ENCODE measurements at places on chromosomes 7 and 10. TPM values are rescaled to one million over a fixed set of nuclear protein-coding genes. Genes with fewer than 3 reads are reported as not detected.
A peak's percentile ranks its signal among the peaks of the same experiment; 100 is the strongest.

Gene ACTL6B
- 0.19 TPM for polyA plus RNA-seq

Gene C10orf120
- polyA plus RNA-seq: not detected

Gene SLC26A3
- polyA plus RNA-seq: 0.03 TPM

Gene CALN1
- polyA plus RNA-seq: 0.13 TPM

Gene PHYHIPL
- 0.54 TPM for polyA plus RNA-seq

Gene OSBPL3
- polyA plus RNA-seq: 1.9 TPM

Gene ENO4
- 0.28 TPM for polyA plus RNA-seq

Gene TMUB1
- 51.9 TPM for polyA plus RNA-seq

Gene BEND7
- 8.0 TPM for polyA plus RNA-seq

- no peak for DNase-seq
These were observed 282.3 kb downstream of the TFEC start for GRCh38 chr7:115748123-115748738.

- no peak for DNase-seq
These were observed 93.5 kb downstream of the KMT2E start for GRCh38 chr7:105107458-105107857.

DNA sequence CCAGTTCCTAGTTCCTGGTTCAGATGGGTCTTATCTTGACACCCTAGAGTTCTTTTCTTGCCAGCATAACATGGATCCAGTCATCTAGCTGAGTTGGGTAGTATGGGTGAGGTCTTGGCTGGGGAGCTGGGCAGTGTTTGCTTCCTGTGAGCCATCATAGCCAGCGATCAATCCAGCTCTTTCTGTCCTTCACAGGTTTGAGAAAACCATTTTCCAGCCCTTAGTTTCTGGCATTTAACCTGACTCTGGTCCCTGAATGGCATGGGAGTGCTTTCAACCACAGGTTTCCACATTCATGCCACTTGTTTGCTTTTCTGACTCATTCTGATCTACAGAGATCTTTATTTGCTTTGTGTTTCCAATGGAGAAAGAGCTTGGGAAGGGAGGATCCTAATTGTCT lies 8.6 kb downstream of the SLC13A1 start:
- no peak for DNase-seq

DNA sequence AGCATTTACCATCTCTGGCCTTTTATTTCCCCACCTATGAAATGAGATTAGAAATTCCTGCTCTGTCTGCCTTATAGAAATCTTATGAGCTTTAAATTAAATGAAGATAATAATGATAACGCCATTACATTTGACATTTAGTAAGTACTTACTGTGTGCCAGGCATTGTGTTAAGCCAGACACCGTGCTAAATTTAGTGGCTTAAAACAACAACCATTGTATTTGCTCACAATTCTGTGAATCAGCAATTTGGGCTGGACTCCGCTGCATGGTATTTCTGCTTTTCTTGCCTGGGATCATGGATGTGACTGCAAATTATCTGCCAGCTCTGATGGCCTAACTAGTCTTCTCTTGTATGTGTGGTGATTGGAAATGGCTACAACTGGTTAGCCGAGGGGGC lies 56.4 kb upstream of the CCDC6 start:
- no peak for DNase-seq

- no peak for DNase-seq
These were observed 112.8 kb upstream of the AHR start for GRCh38 chr7:17185690-17186070.

DNA sequence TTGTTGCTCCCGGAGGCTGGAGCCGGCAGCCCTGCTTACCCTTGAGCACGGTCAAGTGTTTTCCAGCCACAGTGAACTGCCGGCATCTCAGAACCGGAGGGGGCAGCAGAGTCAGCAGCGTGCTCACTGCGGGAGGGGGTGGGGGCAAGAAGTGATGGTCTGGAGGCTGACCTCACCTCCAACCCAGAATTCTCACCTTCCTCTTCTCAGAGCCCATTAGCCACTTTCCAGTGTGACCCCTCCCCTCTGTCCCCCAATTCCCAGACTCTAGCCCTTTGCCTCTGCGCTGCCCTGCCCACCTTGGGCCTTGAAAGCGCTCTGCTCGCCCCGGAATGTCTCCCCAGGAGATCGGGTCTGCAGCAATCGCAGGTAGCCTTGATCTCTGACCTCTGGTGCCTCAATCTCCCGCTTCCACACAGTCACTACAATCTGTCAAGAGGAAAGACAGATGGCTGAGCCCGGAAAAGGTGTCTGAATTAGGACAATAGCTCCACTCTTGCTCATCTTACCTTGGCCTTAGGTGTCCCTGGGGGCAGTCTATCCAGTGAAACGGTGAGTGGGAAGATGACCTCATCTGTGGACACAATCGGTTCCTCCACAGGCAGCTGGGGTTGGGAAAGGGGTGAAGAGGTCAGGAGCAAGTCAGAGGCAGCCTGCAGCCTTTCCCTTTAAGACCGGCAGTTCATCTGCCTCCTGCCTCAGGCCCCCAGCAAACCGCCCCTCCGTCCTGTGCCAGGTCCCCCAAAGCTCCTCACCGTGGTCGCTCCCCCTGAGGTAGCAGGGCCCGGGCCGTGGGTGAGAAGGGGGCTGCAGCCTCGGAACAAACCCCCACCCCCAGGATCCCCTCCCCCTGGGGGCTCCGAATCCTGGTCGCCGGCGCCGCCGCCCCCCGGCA lies 942 bp downstream of the TRAPPC14 start:
- no peak for DNase-seq

DNA sequence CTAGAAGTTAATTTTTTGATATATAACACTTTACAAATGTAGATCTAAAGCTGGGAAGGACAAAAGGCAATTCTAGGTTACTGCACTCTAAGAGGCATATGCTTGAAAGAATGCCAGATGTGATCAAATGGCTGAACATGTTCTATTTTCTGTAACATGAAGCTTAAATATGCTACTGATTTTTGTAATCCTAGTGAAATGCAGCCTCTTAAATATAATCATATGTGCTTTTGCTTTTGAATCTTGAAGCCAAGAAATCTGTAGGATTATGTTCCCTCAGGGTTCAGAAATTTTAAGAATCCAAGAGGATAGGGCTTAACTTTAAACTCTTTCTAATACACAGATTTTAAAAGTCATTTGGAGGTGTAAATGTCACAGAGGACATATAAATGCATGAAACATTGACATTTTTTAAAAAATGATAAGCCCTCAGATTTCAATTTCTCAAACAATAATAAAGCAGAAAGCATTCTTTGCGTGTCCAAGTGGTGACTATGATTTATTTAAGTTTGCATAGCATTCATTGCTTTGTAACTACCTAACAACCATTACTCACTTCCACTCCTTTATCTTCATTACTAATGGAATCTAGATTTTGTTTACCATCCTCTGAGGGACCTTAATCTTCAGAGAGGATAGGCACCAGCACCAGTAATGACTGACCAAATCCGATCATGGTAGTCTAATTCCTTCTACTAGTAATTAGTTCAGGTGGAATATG lies 170.4 kb downstream of the MAGI2 start:
- no peak for DNase-seq

DNA sequence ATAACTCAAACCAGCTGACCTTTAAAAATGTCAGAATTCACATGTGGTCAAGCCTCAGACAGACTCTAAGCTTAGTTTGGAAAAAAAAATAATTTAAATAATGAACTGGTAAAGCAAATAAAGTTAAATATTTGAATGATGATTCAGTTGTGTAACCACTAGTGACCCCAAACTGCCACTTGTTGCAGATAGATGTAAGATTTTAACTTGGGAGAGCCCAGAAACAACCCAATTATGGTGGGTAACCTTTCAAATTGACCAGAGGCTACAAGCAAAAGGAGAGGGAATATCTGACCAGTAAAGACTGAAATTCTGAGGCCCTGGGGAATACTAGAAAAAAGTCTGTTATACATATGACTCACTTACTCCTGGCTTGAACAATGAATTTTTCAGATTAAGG lies 268.1 kb downstream of the HPSE2 start:
- DNase-seq: no peak

DNA sequence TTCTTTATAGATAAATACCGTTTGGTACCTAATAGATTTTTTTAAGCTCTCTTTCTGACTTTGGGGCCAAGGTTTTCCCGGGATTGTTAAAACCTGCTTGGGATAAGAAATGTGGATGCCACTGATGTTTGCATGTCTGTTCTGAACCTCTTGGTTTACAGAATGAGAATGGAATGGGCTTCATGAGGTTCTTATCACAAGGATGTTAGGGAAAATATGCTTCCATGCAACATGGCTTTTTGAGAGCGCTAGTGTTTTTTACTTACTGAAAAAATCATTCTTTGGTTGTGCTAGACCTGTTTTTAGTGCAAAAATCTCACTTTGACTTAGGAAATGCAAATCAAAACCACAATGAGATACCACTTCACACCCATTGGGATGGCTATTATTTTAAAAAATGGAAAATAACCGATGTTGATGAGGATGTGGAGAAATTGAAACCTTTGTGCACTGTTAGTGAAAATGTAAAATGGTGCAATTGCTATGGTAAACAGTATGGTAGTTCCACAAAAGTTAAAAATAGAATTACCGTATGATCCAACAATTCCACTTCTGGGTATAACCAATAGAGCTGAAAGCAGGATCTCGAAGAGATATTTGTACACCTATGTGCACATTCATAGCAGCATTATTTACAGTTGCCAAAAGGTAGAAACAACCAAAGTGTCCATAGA lies 38.9 kb downstream of the TSPAN14 start:
- no peak for DNase-seq

GRCh38 chr7:146700015-146700560 lies 583.5 kb downstream of the CNTNAP2 start:
- DNase-seq: no peak

DNA sequence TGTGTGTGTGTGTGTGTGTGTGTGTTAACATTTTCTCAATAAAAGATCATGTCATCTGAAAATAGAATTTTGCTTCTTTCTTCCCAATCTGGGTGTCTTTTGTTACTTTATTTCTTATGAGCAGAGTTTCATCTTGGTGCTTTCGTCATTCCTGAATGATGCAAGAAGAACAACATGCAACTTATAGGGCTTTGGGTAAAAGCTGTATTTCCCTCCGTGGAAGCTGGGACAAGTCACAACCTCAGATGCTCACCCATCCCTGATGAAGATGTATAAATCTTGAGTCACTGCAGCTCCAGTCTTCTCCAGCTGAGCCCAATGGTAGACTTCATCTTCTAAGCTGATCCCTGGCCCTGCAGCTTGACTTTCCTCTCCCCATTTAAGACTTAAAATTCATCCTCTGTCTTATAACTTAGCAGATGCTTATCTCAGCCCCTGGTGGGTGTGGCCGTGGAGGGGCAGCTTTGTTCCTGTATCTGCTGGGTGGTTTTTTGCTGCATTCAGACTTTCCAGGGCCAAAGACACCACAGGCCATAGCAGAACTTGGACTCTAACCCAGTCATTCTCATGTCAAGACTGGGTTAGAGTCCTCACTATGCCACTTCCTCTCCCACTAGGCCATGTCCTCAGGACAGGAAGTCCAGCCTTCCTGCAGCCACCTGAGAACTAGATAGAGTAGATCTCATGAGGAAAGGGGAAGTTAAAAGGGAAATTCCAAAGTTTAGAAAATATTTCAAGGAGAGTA lies 356.4 kb downstream of the TNS3 start:
- DNase-seq: no peak

- DNase-seq: no peak
These were observed 5.6 kb downstream of the DPYSL4 start for GRCh38 chr10:132192076-132192975.

DNA sequence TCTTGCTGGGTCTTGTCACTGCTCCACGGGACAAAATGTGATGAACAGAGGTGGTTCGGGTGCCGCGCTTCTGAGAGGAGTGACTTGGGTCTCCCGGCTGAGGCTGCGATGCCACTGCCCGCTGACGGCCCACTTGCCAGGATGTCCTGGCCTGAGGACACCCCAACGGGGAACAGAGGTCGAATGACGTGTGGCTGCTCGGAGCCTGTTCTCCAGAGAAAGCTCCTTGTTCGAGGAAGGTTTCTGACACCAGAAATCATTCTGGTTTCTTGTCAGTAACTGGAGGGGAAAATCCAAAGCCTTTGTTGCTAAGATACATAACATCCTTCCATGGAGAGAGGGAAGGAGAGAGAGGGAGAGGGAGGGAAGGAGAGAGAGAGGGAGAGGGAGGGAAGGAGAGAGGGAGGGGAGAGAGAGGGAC lies 236.4 kb downstream of the WDR37 start:
- no peak for DNase-seq

- no peak for DNase-seq
These were observed 27.1 kb upstream of the KCNMA1 start for GRCh38 chr10:77664696-77665095.

DNA sequence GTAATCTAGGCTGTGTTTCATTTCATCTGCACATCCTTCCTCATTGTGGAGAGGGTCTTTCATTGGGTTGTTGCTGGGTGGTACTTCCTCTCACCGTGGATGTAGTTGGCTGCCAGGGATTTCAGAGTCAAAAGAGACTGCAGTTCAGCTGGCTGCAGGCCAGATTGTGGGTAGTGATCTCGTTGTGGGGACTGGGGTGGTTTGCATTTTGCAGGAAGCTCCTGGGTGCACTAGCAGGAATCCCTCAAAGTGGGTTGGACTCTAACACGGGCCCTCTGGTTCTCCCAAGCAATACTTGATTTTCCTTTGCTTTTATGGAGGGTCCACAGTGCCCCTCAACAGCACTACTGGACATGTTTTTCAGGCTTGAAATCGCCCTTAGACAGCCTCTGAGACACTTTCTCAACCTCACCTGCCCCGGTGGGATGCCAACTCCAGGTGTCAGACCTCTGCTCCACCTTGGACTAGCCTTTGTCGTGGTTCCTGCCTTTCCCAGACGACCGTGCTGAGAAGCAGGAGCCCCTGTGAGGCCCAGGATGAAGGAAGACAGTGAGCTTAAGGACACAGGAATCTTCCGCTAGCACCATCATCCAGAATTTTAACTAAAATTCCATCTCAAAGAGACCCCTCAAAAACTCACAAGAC lies 23.9 kb upstream of the ZNF273 start:
- no peak for DNase-seq

GRCh38 chr7:27409776-27410175 lies 167.2 kb downstream of the EVX1 start:
- DNase-seq: no peak

- no peak for DNase-seq
These were observed 44.1 kb downstream of the VSTM4 start for GRCh38 chr10:49071160-49071761.

DNA sequence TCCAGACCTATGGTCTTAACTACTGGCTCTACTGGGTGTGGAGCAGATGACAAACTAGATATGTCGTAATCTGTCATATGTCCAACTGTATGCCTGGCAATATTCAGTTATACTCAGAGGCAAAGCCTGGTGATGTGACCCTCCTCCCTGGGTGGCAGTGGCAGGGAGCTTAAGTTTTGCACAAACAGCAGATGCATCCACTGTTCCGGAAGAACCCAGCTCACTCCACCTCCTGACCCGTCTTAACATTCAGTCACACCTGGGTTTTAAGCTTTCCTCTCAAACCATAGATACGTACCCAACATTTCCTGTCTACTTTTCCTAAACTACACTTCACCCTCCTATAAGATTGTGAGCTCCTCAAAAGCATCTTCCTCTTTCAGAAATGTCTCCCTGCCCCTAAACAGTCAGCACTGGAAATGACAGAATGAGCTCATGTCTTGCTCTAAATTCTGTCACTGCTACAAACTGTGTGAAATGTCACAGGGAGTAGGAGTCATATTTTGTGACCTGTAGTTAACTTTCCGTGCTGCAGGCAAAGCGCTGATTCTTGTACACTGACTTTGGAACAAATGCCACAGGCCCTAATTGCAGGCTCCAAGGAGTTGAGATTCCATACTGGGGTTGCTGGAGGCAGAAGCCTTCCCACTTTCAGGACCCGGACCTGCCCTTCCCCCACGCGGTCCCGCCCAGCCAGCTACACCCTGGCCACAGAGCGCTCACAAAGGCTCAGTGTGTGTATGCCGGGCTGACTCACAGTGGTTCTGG lies 23.9 kb downstream of the SCD start:
- peak; percentile 56 for DNase-seq

GRCh38 chr7:74294191-74294998 lies 5.2 kb downstream of the CLIP2 start:
- DNase-seq: no peak

GRCh38 chr7:29841926-29842701 lies 35.8 kb downstream of the WIPF3 start:
- DNase-seq: no peak

Data from urinary bladder (tissue), 4 donors.